SK-N-SH treated with all-trans-retinoic acid at 6 μM for 48 hours (cell line): ENCODE measurements at places on chromosomes 12 and 14.

DNA sequence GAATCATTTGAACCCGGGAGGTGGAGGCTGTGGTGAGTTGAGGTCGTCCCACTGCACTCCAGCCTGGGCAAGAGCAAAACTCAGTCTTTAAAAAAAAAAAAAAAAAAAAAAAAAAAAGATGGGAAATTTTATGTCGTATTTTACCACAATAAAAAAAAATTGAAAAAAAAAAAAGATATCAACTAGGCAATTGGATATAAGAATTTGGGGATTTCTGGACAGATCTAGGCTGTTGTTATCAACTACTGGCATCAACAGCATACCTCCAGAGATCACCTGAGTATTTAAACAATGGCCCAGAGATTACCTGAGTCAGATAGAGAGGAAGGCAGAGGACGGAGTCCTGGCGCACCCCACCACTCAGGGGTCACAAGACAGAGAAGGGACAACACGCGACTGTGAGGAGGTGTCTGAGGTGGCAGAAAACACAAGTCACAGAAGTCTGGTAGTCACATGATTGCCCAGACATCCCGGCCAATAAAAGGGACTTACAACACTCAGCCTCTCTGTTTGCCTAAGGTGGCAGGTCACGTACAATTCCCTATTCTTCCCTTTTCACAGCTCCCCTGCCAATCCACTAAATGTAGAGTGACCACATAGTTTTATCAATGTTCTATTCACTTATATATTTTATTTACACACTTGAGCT lies 1.8 kb downstream of the SPRING1 start:
- no peak for ATAC-seq

DNA sequence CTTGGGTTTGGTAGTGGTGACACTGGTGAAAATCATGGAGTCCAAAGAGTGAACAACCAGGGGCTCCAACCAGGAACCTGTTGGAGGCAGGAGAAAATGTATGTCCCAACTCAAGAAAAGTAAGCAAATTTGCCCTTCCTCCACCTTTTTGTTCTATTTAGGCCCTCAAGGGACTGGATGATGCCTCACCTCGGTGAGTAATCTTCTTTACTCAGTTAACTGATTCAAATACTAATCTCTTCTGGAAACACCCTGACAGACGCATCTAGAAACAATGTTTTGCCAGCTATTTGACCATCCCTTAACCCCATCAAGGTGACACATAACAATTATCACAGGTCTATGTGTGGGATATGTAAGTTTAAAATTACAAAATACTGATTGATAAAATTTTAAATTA lies 272.4 kb upstream of the FOXG1 start:
- ATAC-seq: no peak

DNA sequence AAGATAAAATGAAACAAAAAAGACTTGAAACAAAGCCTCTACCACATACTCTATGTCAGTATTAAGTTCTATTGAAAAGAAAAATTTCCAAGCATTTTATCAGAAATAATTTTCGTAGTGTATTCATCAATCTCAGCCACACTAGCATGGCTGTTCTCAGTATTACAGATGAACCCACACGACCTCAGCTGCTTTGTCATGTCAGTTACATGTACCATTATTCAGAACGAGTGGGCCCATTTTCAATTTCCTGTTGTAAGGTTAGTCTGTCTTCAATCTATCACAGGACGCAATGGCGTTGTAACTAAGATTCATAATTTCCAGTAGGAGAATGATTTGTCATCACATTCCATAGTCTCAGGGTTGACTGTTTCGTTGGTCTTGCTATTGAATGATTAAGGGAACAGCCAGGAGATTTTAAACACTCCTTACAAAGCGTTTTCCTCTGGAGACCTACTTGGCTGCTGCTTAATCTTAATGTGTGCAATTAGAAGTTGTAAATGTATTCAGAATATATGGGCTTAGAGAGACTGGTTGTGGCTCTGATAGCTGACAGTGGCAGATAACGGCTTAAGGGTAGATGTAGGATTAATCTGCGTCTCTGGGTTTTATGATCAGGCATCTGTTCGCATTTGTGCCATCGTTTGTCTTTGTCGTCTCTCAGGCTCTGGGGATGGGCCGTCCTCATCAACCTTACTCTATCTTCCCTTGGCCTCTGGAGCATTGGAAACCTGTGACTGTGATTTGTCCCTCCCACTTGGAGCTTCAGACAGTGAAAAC lies 65.4 kb downstream of the GLT1D1 start:
- ATAC-seq: no peak

GRCh38 chr14:102363182-102363943 lies 622 bp downstream of the TECPR2 start:
- ATAC-seq: peak; percentile 41

GRCh38 chr14:46248001-46248630 lies 403.5 kb downstream of the RPL10L start:
- ATAC-seq: no peak

DNA sequence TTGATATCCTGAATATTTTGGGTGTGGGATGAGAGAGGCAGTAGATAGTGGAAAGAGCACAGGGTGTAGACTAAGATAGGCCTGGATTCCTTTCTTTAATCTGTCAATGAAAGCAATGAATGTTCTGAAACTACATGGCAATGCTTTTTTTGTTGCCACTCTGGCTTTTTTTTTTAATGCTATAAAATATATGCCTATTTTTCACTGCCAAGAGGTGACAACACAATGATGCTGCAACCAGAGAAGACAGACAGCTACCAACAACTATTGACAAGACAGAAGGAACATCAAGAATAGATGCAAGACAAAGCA lies 9.4 kb downstream of the ANG start:
- ATAC-seq: no peak

DNA sequence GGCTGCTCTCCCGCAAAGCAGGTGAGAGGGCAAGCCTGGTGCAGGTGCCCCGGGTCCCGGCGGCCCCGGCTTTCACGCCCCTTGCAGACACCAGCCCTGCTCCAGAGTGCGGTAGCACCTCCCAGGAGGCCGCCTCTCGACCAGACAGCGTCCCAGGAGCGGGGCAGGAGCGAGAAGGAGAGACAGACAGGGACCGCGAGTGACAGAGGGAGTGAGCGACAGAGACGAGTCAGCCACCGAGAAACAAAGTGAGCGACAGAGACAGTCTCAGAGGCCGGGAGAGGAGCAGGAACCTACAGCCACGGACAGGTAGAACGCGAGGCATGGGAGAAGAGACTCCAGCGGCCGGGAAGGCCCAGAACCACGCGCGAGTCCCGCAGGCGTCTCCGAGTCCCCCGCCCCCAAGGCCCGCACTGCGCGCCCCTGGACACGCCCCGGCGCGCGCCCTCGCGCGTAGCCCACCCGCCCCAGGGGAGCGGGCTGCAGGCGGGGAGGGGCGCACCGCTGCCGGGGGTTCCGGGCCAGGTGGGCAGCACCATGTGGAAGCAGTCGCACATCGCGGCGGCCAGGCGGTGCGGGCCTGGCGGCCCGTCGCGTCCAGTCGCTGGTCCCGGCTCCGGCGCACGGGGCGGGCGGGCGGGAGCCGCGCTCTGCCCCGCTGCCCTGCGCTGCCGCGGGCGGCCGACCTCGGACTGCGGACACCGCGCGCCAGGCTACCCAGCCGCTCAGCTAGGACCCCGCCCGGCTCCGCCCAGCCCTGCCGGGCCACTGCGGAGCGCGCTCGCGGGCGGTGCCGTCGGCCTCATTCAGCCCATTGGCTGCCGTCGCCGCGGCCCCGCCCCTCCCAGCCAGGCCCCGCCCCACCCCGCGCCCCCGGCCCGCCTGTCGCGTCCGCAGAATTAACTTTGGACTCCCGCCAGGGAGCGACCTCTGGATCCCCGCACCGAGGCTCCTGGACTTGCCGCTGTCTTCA lies at the start of gene AHNAK2:
Gene AHNAK2, minus strand, starts transcription at position 694 of the 973 bp plus-strand sequence. Its CDS starts 137 bp downstream, at position 557.
- peak; percentile 70 for ATAC-seq

GRCh38 chr12:64801381-64801780 lies 23.1 kb upstream of the TBC1D30 start:
- peak; percentile 87 for ATAC-seq

DNA sequence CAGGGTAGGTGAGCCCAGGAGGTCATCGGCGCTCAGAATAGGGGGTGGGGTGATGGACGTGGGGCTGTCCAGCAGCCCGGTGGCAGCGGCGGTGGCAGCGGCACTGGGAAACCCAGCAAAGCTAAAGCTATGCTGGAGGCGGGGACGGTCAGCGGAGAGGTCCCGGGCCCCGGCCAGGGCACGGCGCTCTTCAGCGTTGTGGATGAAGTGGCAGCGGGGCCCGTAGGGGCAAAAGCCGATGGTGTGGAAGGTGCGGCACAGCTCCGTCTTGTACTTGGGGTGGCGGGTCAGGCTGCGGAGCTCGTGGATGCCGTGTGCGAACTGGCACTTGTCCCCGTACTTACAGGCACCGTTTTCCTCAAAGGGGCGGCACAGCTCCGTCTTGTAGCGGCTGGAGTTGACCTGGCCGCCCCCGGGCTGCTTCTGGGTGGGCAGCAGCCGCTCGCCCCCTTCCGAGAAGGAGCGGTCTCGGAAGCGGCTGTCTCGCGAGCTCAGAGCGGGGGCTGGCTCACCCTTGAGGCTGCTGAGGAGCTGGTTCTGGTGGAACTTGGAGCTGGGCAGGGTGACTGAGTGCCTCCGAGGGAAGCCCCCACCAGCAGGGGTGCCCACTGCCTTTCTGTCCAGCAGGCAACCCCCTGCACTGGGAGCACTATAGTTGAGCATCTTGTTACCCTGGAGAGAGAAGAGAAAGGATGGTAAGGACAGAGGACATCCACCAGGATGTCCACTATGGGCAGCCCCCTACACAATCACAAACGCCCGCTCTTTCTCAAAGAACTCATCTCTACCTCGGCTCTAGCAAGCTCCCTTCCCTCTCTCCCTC lies 2.8 kb downstream of the ZFP36L1 start:
- ATAC-seq: no peak

DNA sequence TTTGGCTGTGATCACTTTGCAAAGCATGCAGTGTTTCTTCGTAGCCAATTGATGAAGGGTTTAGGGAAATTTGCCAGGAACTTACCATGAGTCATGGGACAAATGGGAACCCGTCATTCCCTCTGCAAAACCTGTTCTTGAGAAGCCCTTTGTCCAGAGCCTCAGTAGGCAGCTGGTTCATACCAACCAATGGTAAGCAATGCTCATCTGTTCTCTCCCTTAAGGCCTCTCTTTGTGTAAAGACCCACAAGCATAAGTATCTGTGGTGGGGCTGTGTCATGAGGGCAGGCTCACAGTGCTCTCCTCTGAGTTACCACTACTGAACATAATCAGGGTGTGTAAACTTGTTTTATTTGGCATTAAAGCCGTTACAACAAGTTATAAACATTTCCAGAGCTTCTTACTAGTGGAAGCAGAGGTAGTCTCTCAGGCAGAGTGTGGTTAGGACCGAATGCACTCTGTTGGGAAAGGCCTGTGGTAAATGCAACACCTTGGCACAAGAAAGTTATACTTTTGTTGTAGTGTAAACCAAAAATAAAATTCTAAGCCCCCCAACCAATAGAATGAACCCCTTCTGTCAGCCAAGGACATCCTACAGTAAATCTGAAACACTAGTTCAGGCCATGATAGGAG lies 119.8 kb downstream of the SINHCAF start:
- peak; percentile 49; the same call in 2 of the 3 replicates for ATAC-seq

GRCh38 chr14:105250986-105251385 lies 2.7 kb downstream of the BTBD6 start:
- ATAC-seq: no peak

DNA sequence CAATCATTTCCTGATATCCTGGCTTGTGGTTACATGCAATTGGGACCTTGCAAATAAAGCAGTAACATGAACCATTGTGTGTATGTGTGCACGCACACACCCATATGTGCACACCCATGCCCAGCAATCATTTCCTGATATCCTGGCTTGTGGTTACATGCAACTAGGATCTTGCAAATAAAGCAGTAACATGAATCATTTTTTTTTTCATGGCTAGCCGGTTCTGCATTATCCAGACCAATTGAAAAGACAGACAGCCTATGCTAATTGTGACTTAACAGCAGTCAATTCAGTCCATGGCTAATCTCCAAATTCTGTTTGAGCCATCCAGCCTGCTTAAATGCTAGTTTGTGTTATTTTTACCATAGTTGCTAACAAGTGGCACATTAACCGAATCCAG lies 134.3 kb downstream of the TTC7B start:
- peak; percentile 5; the same call in 1 of the 3 replicates for ATAC-seq

- no peak for ATAC-seq
Measured at GRCh38 chr14:55399852-55400251, 11.8 kb downstream of the ATG14 start.

DNA sequence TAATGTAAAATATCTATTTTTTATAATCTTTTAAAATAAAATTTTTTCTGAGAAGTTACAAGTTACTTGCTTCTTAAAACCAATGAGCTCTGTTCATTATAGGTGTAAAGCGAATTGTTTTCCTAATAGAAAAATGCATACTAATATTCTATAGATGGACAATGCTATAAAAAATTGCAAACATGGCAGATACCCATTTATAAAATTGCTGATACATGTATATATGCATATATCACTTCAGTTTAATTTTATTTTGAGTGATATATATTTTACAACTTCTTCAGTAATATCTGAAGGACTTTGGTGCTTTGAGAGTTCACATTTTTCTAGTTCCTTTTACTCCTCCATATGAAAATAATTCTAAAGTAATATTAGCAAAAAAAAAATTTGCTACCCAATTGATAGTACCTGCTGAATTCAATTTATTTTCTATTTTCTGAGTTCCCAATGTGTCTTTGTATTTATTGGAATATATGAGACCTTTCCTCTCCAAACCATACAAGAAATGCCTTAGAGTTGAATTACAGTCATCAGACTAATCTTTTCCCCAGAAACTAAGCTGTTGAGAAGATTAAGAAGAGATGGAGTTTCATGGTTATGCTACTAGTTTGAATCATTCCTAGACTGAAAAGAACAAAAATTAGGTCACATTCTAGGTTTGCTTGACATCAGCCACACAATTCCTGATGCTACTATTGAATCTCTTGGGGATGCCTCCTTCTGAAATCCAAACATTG lies 1937.5 kb upstream of the SEL1L start:
- ATAC-seq: no peak

DNA sequence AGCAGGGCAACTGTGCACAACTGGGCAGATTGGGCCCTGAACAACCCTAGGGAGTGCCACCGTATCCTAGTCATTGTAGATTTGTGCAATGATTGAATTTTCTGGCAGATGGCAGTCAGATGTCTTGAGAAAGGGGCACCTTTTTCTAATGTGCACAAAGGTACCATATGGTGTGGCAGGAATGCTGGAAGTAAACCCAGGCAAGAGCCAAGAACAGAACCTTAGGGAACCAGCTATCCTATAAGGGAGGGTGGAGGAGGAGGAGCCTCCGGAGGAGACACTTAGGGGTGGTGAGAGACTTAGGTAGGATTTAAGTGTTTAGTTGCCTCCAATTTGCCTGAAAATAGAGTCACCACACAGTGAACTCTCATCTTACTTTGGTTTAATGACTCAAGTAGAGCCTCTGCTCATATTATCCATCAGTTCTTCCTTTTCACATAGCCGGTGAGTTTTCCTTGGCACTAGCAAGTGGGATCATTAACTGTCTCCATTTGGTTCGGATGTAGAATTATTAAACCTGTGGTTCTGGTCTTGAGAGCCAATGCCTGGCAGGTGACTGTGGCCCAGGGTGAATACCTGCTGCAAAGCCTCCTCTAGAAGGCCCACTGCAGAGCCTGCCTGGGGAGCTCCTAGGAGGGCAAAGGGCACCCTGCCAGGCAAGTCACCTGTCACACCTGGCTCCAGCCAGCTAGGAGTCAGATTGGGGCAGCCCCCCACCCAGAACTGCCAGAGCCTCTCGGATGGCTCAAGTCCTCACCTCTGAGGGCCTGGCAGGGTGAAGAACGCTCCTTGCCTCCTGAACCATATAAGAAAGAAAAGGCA lies 184.4 kb upstream of the HIF1A start:
- no peak for ATAC-seq
